ENCODE measurements at places on chromosomes 3 and 15. TPM values are rescaled to one million over a fixed set of nuclear protein-coding genes. Genes with fewer than 3 reads are reported as not detected.

- DNase-seq: peak; percentile 54
These were observed 121.7 kb downstream of the CBLB start for GRCh38 chr3:105747060-105747541.

- DNase-seq: peak; percentile 38
These were observed 1.5 kb downstream of the SATB1 start for GRCh38 chr3:18423401-18424212.

GRCh38 chr15:53126144-53126543, 336.0 kb upstream of the ONECUT1 start:
- DNase-seq: no peak

- DNase-seq: no peak
These were observed 523.7 kb upstream of the PROK2 start for GRCh38 chr3:72308641-72309040.

Gene AADACL2
- total RNA-seq: not detected

Gene ATG3
- total RNA-seq: 54.0 TPM

GRCh38 chr15:25774871-25775270, 88.3 kb downstream of the ATP10A start:
- no peak for DNase-seq

- no peak for DNase-seq
These were observed 785 bp upstream of the MYRIP start for GRCh38 chr3:39808467-39809180.

Gene SLC27A2
- total RNA-seq: 0.75 TPM
